Posterior vena cava (tissue), 2 donors: ENCODE measurements at places on chromosomes 2 and 18. TPM values are rescaled to one million over a fixed set of nuclear protein-coding genes. Genes with fewer than 3 reads are reported as not detected.

DNA sequence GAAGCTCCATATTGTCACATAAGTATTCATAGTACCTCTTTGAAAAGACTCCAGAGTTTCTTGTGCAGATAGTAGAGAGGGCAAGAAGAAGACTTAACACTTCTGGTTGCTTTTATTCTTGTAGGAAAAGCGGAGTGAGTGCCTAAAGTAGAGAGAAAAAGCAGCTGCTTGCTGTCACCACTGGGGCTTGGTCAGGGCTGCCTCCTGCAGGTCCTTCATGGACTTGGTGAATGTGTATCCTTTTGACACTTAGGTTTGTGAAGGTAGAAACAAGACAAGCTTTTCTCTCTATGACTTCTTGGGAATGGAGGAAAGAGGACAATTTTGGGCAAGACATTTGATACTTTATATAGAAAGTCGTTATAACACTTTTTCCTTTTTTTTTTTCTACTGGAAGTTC, 312.8 kb upstream of the FANCL start:
- no peak for DNase-seq

- DNase-seq, result no peak
Observed at GRCh38 chr2:159744363-159744762, 32.1 kb downstream of the MARCHF7 start.

DNA sequence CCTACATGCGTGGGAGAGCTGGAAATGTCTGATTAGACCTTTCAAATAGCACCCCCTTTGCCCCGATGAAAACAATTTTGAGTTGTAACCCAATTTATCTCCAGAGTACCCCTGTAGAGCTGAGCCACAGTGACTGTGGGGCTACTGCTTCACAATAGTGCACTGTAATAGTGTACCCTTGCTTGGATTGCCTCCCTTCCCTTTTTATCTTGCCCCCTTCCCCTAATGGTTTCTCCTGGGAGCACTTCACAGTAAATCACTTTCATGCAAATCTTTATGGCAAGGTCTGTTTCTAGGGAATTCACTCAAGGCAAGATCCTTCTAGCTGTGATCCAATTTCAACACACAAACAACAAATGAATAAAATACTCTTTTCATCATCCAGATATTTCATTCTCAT, 687.6 kb downstream of the MBD2 start:
- no peak for DNase-seq

DNA sequence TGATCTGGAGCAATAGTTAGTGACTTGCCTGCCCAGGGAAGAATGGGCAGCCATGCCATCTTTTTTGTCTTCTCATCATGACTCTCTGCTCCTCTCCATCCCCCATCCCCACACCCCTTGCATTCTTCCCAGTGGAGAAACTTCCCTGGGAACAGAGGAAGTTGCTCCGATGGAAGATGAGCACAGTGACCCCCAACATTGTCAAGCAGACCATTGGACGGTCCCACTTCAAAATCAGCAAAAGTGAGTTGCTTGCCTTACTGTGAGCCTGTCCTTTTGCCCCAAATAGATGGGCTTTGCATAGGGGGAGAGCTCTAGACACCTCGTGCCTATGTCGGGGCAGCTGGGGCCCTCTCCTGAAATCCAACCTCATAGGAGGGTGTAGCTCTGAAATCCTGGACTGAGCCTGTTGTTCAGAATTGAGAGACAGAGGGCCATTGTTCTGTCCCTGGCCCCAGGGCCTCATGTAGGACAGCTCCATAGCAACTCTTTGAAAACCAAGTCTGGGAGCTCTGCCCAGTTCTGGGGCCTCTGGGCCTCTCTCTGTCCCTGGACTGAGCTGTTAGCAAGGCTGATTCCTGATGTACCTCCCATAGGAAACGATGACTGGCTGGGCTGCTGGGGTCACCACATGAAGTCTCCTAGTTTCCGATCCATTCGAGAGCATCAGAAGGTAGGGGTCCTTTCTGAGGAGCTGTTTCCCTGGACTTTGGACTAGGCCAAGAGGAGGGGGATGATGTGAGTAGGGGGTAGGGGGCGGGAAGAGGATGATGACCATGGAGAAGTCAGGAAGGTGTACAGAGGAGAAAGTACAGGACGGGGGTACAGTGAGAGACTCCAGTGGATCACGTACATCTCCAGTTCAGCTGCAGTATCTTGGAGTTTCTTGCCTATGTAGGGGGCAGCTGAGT, 35.2 kb downstream of the TTLL4 start:
- no peak for DNase-seq

GRCh38 chr2:176424746-176425145, 155.5 kb downstream of the MTX2 start:
- DNase-seq, result no peak

The TBR1 gene
- total RNA-seq, result not detected

The SERPINB13 gene
- total RNA-seq, result not detected
